RWPE1 (cell line): ENCODE measurements at places on chromosomes 7 and 10.

DNA sequence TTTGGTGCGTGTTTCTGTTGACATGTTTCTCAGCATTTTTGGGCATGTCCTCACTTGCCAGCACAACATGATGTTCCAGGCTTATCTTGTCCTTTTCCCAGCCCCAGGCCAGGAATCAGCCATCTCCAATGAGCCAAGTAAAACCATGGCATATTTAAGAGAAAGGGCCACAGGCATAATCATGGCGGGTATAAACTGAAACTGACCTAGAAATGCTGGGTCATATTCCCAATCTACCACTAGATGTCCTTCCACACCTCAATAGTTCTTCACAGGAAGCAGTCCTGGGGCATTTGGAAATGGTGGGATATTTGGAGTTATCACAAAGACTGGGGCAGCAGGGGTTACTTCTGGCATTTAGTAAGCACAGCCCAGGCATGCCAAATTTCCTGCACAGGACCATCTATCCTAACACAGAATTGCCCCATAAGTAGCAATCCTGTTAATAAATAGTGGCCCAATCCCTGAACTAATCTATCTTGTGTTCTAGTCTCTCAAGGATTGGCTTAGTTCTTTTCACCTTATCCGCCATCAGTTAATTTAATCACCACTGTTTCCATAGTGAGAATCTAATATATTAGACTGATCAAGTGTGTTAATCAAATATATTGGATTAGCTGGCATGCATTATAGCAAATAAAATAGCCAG is 101.6 kb downstream of the NPSR1 start:
- peak; percentile 47 for DNase-seq

GRCh38 chr7:134757938-134758337 is 21.5 kb upstream of the CALD1 start:
- DNase-seq = no peak

- no peak for DNase-seq
These were observed 240.2 kb upstream of the KLF14 start for GRCh38 chr7:130974169-130974568.

DNA sequence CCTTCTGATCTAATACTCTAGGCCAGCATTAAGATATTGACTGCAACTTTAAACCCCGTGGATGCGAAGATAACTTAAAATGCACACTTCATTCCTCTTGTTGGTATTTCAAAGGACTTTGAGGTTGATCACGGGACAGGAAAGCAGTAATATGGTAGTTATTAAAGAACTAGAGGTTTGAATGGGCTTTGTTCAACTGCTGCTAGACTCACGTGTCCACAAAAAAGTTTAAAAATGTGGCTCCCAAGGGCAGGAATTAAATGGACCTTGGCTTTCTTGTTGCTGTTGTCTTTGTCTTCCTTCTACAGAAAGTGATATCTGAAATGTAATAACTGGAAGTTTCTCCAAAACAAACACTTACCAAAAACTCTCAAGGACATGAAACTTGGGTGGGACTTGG is 186.3 kb downstream of the XPNPEP1 start:
- DNase-seq = no peak

DNA sequence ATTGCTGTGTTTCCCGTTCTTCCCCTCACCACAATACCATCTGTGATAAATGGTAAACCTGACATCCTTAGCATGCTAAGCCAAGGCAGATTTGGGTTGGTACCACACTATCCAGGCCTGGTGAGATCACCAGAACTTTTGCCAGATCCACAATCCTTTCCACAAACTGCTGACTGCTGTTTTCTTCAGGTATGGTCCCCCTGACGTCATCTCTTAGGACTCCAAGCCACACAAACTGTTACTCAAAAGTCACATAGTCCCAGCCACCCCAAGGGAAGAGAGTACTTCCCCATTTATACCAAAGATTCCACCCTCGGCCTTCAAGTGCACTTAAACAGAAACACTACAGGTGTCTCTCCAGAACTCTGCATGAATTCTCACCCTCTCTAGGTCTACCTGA is 34.8 kb downstream of the SLC25A13 start:
- DNase-seq = no peak

GRCh38 chr10:12974491-12975199 is 26.9 kb downstream of the CCDC3 start:
- DNase-seq = no peak

GRCh38 chr7:139720705-139721231 is 57.0 kb downstream of the HIPK2 start:
- peak; percentile 24 for DNase-seq

GRCh38 chr7:31027161-31027965 is 24.7 kb upstream of the ADCYAP1R1 start:
- DNase-seq = no peak

DNA sequence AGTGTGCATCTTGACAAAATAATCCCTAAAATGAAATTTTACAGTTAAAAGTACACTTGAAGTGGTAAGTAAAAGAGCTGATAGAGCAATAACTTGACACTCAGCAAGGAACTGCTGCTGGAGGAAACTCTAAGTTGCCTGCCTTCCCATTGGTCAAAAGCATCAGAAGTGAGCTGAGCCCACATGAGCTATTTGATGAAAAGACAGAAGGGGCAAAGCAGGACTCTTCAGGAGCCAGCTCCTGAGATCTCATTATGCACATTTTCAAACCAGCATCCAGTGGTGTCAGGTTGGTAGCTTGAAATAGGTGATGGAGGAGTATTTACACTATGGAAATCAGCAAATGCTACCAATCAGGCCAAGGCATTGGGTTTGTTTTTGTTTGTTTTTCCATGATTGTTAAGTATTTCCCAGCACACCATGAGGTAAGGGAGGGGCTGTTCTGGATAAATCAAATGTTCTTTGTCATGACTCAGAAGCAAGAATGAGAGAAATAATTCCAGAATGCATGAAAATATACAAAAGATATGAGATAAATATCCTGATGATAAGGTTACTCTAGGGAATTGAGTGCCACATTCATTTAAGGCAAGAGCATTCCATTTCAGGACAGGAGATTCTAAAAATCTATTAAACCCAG is 316.6 kb downstream of the SNX13 start:
- DNase-seq = no peak

GRCh38 chr10:69438536-69439349 is 12.5 kb upstream of the TSPAN15 start:
- peak; percentile 83 for DNase-seq

GRCh38 chr10:63977329-63977923 is 456.2 kb downstream of the REEP3 start:
- peak; percentile 31 for DNase-seq

DNA sequence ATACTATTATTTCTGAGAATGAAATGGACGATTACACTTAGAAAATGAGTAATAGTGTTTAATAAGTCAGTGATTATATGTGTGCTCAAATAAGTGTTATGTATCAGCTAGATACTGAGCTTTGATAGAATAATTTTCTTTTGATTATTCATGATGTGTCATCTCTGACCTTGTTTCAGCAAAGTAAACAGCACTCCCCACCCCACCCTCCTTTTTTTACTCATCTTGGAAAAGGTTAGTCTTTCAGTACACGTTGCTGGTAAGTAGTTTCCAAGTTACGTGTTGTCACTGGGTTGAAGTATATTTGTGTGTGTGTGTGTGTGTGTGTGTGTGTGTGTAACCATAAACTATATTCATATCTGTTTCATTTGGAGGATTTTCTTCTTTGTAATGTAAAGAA is 84.1 kb downstream of the GNAI1 start:
- peak; percentile 82 for DNase-seq

DNA sequence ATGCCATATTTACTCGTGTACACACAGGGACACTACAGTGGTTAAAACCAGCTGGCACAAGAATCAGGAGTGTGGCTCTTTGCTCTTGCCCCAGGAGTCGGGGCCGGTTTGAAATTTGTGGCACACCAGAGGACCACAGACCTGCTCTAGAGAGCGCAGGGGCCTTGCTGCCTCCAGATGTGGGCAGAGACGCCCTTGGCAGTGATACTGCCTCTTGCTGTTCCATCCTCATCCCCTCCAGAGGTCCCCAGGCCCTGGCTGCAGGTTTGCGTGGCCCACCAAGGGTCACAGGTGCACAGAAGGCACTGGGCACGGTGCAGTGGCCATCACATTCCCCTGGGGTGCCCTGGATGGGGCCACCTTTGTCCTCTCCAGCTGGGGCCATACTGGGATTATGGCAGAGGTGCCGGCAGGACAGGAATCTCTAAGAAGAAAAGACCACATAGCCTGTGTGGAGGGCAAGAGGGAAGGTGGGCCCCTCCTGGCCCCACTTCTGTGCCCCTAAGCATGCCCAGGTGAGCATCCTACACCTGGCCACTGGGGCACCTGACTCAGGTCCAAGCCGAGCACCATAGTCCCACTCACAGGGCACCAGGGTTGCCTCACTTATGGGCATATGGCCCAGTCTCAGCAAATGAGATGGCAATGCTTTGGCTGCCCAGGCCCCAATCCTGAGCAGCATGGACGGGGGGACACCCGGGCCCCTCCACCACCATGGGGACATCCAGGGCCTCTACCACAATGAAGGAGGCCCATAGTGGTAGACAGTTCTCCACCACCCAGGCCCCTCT is 45.6 kb downstream of the FOXL3 start:
- no peak for DNase-seq

- no peak for DNase-seq
These were observed 150.4 kb downstream of the PRKG1 start for GRCh38 chr10:51224671-51225161.

GRCh38 chr7:36943591-36944435 is 219.5 kb upstream of the AOAH start:
- no peak for DNase-seq

DNA sequence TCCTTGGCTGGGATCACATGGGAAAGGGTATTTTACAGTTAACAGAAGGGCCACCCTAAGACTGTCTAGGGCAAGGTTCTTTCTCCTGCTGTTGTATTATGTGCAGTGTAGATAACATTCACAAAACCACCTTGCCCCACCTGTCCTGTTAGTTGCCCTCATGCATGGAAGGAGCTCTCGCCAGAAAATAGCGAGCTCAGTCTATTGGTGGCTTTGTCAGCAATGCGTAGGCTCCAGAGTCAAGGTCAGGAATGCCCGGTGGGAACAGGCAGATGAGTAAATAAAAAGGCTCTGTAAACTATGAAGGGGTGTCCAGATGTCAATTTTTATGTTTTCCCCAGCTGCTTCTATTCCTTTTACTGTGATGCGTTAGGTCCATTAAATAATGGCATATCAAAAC is 107.1 kb upstream of the WDR11 start:
- DNase-seq = no peak

DNA sequence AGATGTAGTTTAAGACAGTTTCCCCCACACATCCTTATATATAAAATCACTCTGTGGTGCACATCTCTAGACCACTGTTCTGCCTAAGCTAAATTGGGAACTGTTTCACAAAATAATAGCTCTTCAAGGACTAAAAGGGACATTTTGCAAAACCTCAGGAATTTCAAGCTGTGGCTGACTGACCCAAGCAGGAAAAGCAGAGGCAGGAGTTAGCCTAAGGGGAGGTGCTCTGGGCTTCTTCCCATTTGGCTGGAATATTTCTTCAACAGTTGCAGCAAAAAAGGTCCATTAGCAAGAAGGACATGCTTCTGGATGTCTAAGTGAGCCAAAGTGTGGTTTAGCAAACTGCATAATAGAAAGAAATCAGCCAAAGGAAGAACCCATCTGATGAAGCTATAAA is 551.2 kb upstream of the ANKRD30A start:
- DNase-seq = no peak

- DNase-seq = no peak
These were observed 515.7 kb downstream of the SORCS1 start for GRCh38 chr10:106648534-106649481.

GRCh38 chr10:118241229-118242137 is 100.6 kb downstream of the FAM204A start:
- DNase-seq = peak; percentile 69

DNA sequence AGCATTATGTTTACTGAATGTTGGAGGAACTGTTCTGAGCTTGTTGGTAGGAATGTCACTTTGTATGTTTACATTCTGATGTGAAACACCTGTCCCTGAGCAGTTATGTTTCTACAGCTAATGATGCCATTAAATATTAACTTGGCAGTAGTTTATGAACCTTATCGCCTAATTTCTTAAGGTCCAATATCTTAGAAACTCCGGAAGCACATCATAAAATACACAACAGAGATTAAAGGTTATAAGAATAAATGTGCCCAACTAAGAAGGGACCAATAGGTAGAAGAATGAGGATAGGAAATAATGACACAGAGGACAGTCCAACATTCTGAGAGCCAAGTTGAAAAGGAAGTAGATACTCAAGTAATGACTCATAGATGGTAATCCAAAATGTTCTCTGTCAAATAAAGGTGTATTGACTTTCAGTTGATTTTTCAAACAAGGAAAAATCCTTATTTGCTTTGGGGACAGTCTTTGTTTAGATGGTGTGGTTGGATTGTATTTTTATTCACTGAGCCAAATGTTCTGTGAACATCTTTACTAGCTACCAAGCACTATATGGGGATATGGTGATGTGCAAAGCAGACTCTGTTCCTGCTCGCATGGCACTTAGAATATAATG is 31.9 kb downstream of the LCOR start:
- DNase-seq = peak; percentile 64

- DNase-seq = peak; percentile 71
These were observed 139.3 kb downstream of the GLI3 start for GRCh38 chr7:42097752-42098151.

GRCh38 chr7:23350466-23350865 is 51.3 kb downstream of the MALSU1 start:
- DNase-seq = no peak

DNA sequence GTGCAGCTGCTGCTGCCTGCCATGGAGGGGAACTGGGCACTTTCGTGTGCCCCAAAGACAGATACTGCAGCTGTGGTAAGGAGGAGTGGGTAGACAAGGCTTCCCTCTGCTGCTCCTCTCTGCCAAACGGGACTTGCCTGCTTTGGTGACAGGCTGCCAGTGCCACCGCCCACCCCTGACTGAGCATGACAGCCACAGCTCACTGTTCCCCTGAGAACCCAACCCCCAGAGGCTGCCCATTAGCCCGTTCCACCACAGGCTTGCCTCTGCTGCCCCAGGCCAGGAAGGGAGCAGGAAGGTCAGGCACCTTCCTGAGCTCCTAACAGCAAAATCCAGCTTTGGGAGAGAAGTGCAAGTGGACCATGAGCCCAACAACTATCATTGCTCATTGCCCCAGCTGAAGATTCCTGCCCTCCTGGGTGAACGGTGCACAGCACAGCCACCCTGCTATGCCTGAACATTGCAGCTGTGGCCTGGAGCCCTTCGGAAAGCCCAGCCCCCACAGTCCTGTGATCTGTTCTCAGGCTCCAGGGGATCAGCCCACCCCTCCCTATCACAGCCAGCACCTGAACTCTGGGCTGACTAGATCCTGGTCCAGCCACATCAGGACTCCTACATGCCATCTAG is 58.7 kb upstream of the ANTXRL start:
- DNase-seq = no peak

- DNase-seq = peak; percentile 90
These were observed 51.3 kb downstream of the PWWP2B start for GRCh38 chr10:132448248-132448731.
